ENCODE measurements at places on chromosomes 7 and 10. TPM values are rescaled to one million over a fixed set of nuclear protein-coding genes. Genes with fewer than 3 reads are reported as not detected.

- peak; percentile 76 for DNase-seq
These were observed 117.3 kb downstream of the PRKAG2 start for GRCh38 chr7:151759591-151760042.

EPHA1 gene
- total RNA-seq = 52.5 TPM

GRCh38 chr7:105224884-105225651, 163.7 kb downstream of the SRPK2 start:
- no peak for DNase-seq

LHFPL3 gene
- not detected for total RNA-seq

- no peak for DNase-seq
These were observed 384.1 kb upstream of the CNTNAP2 start for GRCh38 chr7:145732521-145732920.

GRCh38 chr10:73588656-73589055, 2.5 kb downstream of the USP54 start:
- DNase-seq = no peak

RAPGEF5 gene
- 92.8 TPM for total RNA-seq

- no peak for DNase-seq
These were observed 86.8 kb downstream of the ANKRD7 start for GRCh38 chr7:118311121-118311836.

- no peak for DNase-seq
These were observed 41.0 kb upstream of the ZNF518A start for GRCh38 chr10:96089116-96089515.

GRCh38 chr10:121521794-121522556, 76.3 kb downstream of the FGFR2 start:
- no peak for DNase-seq

DNA sequence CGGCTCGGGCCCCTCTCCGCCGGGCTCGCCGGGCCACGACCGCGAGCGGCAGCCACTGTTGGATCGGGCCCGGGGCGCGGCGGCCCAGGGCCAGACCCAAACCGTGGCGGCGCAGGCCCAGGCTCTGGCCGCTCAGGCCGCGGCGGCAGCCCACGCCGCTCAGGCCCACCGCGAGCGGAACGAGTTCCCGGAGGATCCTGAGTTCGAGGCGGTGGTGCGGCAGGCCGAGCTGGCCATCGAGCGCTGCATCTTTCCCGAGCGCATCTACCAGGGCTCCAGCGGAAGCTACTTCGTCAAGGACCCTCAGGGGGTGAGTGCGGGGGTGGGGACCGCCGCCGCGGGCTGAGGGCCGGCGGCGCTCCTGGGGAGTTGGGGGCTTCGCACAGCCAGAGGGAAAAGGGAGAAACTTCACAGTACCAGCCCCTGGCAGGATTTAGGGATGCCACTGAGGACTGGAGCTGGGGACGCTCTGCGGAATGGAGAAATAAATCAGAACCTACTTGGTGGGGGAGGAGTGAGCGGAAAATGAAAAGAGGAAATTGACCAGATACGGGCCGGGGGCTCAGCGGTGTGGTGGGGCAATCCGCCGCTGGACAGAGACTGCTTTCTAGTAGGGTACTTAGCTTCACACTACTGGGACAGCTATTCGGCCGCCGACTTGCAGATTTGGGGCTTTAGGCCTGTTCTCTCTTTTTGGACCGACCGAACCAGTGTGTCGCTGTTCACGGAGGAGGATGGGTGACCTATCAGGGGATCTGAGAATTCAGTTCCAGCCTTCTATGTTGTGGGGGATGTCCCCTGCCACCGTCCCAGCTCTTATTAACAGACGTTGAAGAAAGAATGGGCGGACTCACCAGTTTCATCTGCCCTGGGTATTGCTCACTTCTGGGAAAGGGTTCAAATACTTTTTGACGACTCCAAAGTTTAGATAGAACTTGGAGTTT, 669 bp downstream of the PI4K2A start:
- peak; percentile 63 for DNase-seq

DNA sequence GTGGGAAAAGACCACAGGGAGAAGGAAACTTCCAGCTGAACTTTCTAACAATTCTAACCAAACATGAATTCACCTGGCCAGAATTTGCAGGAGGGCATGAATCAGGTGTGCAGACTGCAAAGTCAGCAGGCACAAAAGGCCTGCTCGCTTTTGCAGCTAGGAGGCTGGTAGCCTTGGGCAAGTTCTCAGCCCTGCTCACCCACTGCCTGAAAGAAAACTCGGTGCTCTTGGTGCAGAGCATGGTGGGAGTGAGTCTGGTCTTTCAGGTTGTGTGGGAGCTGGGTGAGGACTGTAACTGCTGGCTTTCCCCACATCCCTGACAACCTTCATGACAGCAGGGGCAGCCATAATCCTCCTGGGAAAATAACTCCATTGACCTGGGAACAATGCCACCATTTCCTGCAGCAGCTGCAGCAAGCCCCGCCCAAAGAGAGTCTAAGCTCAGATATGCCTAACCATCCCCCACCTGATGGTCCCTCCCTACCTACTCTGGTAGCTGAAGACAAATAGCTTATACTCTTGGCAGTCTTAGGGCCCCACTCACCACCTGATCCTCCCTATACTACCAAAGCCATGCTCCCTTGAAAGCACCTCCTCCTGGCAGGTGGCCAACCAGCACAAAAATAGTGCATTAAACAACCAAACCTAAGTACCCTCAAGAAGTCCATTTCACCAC, 31.6 kb downstream of the ZNF117 start:
- no peak for DNase-seq

ZNF736 gene
- total RNA-seq = 10.6 TPM

GSAP gene
- 6.8 TPM for total RNA-seq

DNA sequence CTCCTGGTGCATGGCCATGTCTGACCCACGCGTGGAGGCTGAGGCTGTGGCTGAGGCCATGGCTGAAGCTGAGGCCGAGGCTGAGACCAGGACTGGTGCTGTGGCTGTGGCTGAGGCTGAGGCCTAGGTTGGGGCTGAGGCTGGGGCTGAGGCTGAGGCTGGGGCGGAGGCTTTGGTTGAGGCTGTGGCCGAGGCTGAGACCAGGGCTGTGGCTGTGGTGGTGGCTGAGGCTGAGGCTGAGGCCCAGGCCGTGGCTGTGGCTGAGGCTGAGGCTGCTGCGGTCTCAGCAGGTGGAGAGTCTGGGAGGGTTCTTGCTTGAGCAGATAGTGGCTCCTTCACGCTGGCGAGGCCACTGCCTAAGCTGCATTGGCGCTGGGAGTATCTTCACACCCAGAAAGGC, 76.4 kb downstream of the WDR37 start:
- peak; percentile 34 for DNase-seq

EGFR gene
- 57.2 TPM for total RNA-seq

ELAPOR2 gene
- total RNA-seq = 4.7 TPM

GRCh38 chr7:17996442-17997223, 31.0 kb downstream of the PRPS1L1 start:
- no peak for DNase-seq

FOXL3 gene
- not detected for total RNA-seq
